ENCODE measurements at places on chromosomes 4 and X.

DNA sequence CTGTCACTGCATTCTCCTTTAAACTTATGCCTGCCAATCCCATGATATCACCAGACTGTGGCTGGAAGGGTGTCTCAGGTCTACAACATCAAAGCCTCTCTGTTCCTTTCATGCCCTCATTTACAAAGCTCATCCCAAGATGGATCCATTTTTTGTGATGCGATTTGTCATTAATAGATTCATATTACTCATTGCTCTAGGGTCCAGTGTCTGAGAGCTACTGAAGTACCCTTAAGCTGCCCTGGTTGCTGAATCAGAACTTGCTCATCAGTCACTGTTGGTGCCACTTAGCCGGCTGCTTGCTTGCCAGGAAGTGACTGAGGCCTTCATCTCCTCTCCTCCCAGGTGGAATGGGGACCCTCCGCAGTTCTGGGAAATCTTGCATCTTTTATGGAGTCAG, 395.5 kb upstream of the BOD1L1 start:
- DNase-seq = no peak

- DNase-seq = no peak
These were observed 1133.8 kb downstream of the TECRL start for GRCh38 chr4:63275491-63275890.

- DNase-seq = no peak
These were observed 7.8 kb downstream of the ZCCHC4 start for GRCh38 chr4:25320336-25320735.

- DNase-seq = no peak
These were observed 199.4 kb upstream of the GPRIN3 start for GRCh38 chr4:89506866-89507491.

DNA sequence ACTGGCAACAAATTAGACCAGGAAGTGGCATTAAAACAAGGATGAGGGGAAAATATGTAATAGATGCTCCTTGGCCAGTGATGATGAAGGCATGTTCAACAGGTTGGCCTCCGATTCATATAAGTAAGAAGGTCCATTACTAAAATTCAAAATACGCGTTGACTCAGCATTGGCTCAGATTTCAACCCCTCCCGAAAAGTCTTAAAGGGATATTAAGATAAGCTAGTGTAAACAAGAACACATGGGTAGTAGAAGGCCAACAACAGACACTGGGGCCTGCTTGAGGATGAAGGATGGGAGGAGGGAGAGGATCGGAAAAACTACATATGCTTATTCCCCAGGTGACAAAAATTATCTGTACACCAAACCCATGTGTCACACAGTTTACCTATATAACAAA, 19.1 kb upstream of the LAP3 start:
- no peak for DNase-seq

- DNase-seq = no peak
These were observed 40.5 kb downstream of the TSPAN7 start for GRCh38 chrX:38601866-38602265.

- DNase-seq = no peak
These were observed 16.7 kb downstream of the EDA2R start for GRCh38 chrX:66622209-66622608.

DNA sequence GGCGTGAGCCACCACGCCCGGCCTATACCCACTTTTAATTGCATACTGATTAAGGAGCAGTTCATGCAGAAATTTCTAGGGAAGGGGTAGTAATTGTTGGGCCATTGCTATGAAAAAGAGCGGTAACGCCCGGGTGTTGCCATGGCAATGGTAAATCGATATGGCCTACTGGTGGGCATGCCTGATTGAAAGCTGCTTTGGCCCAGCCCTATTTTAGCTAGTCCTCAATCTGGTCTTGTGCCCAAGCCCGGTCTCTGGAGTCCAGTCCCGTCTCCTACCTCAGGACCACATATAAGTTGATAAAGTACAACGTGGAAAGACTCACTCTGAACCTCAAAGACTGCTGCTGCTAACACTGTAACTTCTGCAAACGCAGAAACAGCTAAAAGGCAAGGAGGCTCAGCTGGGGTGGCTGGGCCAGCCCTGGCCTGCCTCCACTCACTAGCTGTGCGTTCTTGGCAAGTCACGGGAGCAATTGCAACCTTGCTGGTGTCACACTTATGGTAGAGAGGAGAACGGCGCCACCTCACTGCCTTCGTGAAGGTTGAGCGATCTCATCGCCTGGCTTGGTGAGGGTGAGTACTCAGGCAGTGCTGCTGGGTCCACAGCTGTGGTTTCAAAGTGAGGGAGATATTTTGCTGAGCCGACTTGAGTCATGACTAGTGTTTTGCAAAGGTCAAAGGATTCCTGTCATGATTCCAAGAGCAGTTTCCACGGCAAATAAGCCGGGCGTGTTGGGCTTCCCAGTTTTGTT, 57.0 kb upstream of the GRPEL1 start:
- DNase-seq = no peak

GRCh38 chrX:105136786-105137185, 83.7 kb downstream of the TEX13A start:
- no peak for DNase-seq

DNA sequence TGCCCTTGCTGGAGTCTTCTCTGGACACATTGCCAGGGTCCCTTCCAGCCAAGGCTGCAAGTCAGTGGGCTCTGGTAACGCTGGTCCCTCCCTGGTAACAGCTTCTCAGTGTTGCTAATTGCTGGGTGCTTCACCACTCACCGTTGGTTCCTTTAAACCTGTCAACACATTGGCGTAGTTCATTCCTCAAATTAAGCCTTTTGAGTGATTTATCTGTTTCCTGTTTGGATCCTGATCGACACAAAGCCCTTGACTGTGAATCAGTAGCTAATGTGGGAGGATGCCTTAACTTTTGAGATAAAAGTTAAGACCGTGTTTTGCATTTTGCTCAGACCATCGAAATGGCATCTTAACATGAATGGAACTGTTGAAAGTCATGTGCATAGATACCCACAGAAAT, 125.9 kb downstream of the AMELX start:
- DNase-seq = no peak
